EL (cell line): ENCODE measurements at places on chromosomes 13 and 19.

DNA sequence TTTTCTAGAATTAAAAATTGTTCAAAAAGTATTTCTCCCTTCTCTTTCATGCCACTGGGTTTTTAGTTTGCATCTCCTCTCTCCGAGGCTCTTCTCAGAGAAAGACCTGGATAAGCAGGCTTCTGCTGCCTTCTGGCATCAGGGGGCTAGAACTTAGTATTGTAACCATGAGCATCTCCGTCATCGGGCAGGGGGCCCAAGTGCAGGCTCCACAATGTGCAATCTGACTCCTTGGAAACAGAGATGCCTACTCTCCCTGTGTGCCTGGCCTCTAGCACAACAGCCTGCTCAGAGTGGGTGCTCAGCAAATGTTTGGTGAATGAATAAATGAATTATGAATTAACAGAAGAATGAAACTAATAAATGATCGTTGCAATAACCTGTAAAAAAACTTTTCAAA is 45.6 kb upstream of the MTIF3 start:
- no peak for DNase-seq

DNA sequence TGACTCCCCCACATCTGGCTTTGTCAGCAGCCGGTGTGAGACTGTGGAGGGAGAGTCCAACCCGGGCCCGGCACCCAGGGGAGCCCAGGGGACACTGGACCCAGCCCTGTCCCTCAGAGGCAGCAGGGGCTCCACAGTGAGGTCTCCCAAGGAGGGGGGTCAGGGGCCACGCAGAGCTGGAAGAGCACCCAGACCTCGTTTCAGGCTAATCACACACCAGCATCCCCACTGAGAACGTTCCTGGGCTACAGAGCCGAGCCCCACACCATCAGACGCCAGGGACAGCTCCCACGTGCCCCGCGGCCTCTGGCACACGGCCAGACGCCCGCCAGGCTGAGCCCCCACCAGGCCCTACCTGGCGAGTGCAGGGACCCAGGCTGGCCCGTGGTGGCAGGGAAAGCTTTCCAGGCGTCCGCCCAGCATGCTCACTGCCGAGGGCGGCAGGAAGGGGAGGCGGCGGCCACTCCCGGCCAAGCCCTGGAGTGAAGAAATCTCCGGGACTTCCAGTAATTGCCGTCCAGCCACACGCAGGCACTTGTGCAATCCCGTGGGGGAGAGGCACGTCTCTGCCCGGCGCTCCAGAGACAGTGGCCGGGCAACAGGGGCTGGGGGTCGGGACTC is 19.2 kb downstream of the SBNO2 start:
- DNase-seq: peak; percentile 82

- DNase-seq: no peak
Observed at GRCh38 chr19:48512504-48513288, 1.1 kb upstream of the LMTK3 start.

GRCh38 chr19:3975637-3976087 is 4.8 kb upstream of the DAPK3 start:
- peak; percentile 36 for DNase-seq

DNA sequence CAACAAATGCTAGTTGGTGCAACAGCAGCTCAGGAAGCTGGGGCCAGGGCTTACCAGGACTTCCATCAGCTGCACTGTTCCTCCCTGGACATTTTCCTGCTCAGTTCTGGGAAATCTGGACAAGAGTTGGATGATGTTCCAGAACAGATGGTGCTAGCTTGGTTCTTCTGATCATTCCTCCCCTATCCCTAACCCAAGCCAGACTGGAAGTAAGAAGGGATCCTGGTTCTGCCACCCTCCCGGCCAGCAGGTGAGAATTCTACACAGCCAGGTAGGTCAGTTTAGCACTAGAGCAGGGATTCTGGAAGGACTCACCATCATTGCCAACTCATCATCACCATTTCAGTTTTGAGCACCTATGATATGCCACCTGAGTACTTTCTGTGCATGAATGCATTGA is 30.2 kb downstream of the CACNA1A start:
- no peak for DNase-seq

GRCh38 chr19:54489341-54489740 is 13.3 kb upstream of the LAIR2 start:
- DNase-seq: no peak

DNA sequence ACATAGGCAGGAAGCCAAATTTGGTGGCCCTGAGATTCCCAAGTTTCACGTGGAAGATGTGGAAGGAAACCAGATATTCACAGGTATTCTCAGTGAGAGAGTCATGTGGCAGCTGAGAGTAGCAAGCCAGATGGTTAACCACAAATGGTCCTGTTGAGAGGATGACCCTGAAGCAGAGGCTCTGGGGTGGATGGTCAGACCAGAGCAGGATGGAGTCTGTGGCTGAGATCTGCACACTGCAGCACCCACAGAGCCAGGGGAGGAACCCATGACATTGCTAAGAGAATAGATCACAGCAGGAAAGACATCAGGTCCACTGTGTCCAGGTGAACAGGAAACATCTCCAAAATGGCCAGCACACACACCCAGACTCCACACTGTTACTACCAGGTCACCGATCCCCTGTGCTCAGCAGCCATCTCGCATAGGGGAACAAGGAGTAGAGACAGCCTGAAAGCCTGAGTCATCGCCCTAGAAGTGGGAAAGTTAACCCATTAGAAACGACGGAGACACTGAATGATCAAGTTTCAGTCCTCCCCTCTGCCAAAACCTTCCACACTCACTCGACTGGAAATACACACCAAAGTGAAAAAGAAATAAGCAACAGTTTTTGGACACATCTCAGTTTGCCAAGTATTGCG is 160.0 kb downstream of the RBM26 start:
- DNase-seq: no peak

DNA sequence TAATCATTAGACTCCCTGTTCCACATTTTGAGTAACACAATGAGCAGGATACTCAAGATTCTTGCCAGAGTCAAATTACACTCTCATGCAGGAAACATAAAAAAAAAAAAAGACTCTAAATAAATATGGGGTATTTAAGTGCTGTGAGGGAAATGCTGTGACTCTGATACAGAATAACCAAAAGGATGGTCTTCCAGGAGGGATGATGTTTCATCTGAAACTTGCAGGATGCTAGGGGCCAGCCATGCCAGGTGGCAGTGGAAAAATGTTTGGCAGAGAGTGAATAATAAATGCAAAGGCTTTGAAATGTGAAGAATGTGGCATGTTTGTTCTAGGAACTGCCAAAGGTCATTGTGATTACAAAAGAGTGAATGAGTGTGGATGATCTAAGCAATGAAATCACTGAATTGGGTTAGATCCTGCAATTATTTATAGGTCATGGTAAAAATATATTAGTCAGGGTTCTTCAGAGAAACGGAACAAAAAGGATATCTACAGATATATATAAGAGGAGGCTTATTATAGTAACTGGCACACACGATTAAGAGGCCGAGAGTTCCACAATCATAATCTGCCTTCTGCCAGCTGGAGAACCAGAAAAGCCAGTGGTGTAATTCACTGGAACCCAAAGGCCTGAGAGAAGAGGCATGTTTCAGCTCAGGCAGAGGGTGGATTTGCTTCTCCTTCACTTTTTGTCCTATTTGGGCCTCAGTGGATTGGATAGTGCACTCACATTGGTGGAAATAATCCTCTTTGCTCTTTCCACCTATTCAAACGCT is 1832.8 kb upstream of the MIR17HG start:
- DNase-seq: no peak

DNA sequence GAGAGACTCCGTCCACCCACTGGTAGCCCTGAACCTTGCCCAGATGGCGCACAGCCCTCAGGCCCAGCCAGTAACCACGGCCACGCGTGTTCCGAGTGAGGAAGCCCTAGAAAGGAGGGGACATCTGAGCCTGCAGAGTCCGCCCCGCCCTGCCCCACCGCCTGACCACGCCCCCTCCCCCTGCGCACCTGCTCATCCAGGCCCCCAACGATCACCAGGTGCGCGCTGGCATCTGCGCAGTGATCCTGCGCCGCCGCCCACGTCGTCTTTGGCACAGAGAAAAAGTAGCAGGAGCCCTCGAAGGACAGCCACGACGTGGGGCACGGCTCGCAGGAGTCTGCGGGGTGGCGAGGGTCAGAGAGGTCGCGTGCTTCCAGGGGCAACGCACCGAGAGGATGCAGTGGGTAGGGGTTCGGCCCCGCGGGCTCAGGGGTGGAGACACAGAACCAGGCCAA is 2.1 kb downstream of the CLEC4G start:
- no peak for DNase-seq

GRCh38 chr13:29758531-29759114 is 91.8 kb downstream of the UBL3 start:
- DNase-seq: peak; percentile 18

GRCh38 chr13:45737571-45738017 is 35.5 kb downstream of the CBY2 start:
- no peak for DNase-seq

GRCh38 chr19:1590641-1591397 is 1.8 kb downstream of the MBD3 start:
- DNase-seq: peak; percentile 30

DNA sequence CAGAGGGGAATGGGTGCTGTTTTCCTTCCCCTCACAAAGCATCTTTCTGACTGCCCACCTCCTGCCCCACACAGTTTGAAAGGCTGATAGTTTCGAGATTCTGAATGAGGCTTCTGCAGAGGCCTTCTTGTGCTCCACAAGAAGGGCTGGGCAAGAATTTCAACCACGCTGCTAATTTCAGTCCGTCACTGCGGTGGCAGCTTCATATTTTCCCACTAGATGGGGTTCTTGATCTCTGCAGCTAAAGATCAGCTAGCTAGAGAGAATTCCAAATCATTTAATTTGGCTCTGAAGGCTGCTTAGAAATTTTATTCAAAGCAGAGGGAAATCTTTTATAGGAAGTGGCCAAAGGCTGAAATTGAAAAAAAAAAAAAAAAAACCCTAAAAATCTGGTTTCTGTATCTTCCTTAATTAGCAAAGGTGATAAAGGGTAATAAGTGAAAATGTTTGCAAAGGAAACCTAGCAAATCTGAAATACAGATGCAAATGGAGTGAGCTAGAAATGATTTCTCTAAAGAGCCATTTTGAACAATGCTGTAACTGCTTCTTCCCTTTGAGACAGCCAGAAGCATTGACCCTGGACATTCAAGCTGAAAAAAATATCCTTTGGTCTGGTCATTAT is 38.0 kb upstream of the C13orf42 start:
- peak; percentile 32 for DNase-seq

GRCh38 chr13:39350461-39350881 is 252.5 kb downstream of the LHFPL6 start:
- DNase-seq: no peak

GRCh38 chr19:44653343-44653742 is 9.6 kb downstream of the PVR start:
- no peak for DNase-seq

DNA sequence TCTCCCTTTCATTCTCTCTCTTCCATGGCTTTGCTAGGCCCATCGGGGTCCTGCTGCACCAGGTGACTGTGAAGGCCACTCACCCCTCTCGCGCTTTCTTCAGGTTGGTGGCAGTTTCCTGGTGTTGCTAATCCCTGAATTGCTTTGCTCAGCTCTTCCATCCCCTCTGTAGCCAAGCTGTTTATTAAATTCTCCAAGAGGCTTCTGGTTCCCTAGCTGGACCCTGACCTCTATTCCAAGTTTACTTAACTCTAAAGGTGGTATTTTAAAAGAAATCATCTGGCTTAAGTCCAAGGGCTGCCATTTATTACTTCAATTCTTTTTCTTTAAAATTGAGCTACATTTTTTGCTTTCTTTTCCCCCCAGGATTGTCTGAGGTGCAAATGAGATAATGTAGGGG is 32.7 kb upstream of the MICU2 start:
- DNase-seq: no peak

GRCh38 chr19:46926170-46927071 is 65.6 kb downstream of the ARHGAP35 start:
- no peak for DNase-seq

DNA sequence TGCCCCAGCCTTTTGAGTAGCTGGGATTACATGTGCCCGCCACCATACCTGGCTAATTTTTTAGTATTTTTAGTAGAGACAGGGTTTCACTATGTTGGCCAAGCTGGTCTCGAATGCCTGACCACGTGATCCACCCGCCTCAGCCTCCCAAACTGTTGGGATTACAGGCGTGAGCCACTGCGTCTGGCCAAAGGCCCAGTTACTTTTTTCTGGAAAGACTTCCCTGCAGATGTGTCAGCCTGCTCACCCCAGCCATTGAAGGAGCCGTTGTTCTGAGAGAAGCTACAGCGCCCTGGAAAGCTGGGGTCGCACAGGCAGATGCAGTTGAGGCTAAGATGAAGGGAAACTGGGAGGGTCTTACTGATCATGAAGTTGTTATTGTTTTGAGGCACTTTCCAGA is 7.9 kb upstream of the ZNF626 start:
- no peak for DNase-seq

- no peak for DNase-seq
Observed at GRCh38 chr13:91701975-91702374, 303.6 kb downstream of the GPC5 start.

DNA sequence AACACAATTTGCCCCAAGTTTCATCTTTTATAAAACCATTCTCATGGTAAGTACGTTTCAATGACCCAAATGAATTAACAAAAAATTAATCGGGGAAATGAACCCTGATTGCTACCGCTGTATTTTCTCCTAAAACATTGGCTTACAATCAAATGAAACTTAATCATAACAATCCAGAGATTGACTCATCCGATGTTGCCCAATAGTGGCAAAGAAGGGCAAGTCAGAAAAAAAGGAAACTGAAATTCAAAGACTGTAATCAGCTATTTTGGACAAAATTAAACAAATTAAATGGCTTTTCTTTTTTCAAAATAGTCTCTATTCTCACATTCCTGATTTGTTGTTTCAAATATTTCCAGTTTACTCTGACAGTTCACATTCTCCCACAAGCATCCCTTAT is 3.9 kb upstream of the ACOD1 start:
- peak; percentile 68 for DNase-seq

GRCh38 chr19:5547881-5548280 is 19.9 kb downstream of the TINCR start:
- peak; percentile 51 for DNase-seq

DNA sequence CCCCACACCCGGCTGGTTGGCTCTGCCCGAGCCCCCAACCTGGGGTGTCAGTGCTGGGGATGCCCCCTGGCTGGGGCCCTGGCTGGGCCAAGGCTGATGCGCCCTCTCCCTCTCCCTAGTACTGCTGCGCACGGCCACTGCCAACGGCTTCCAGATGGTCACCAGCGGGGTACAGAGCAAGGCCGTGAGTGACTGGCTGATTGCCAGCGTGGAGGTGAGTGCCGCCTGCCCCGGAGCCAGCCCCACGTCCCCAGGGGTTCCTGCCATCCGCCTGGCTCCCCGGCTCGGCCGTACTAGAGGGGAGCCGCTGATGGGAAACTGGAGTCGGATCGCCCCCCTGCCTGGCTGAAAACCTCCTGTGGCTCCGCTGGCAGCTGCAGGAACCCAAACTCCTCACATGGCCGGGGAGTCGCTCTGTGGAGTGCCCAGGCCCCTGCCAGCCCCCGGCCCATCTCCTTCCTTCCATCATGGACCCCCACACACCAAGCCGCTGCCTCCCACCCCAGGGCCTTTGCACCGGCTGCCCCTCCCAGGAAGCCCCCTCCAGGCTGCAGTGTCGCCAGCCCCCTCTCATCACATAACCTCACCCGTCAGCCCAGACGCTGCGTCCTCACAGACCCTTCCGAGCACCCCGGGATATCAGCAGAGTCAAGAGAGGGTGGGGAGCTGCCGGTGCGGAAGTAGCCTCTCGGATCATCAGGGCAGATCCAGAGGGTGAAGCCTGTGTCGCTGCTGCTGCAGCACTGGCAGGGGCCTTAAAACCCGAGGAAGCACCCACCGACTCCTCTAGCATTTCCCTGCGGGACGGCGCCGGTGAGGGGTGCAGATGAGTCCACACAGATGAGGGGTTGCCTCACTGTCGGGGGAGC is 10.6 kb downstream of the NCLN start:
- DNase-seq: no peak
